ENCODE measurements at places on chromosomes 11 and 22. TPM values are rescaled to one million over a fixed set of nuclear protein-coding genes. Genes with fewer than 3 reads are reported as not detected.

- no peak for DNase-seq
Measured at GRCh38 chr11:32056438-32056837, 34.4 kb upstream of the RCN1 start.

- no peak for DNase-seq
Measured at GRCh38 chr11:33403344-33403743, 146.2 kb downstream of the HIPK3 start.

The OR10A2 gene
- not detected for total RNA-seq

DNA sequence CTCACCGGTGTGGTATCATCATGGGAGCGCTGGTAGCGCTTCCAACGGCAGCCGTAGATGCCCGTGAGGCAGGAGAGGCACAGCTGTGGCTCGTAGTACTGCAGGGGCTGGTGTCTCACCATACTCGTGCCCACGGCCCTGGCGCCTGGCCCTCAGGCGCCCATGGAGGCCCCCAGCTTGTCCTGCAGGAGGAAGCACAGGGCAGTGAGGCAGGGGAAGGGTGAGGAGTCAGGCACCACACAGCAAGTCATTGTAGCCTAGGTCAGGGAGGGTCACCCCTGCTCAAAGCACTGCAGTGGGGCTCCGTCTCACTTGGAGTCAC lies 44.6 kb upstream of the KLHL35 start:
- no peak for DNase-seq

DNA sequence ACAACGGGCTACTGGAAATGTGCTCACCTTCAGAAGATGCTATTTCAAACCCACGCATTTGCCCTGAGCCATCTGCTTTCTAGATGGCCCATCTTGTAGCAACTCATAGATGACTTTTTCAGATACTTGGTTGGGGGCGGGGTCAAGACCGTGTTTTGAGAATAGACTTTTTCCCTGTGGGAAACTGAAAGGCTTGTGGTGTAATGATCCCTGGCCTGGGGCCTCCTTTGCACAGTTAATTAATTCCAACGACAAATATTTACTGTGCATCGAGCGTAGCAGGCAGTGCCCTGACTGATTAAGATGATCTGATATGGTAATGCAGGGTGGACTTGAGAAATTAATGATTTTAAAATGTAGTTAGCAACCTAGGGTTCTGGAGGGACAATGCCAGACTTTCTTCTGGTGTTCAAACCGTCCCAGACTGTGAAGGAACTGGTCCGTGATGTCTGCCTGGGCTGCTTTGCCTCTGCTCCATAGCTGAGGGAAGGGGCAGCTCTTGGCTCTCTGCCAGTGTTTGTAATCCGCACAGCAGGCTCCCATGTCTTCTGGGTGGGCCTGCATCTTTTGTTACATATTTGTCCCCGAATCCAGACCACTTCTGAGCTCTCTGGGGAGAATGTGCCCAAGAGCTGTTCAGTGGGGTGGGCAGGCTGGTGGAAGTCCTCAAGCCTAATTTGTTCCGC lies 84.8 kb downstream of the ADAMTS15 start:
- no peak for DNase-seq

DNA sequence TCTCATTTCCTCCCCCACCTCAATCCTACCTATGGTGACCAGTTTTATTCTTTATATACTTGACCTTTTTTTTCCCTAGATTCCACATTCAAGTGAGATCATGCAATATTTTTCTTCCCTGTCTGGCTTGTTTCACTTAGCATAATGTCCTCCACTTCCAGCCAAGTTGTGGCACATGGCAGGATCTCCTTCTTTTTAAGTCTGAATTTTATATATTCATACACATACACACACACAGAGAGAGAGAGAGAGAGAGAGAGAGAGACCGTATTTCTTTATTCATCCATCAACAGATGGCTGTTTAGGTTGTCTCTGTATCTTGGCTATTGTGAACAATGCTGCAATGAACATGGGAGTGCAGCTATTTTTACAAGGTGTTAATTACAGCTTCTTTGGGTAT lies 1.4 kb downstream of the POU2AF2 start:
- no peak for DNase-seq

The MMP8 gene
- total RNA-seq: not detected

GRCh38 chr11:90722552-90723190 lies 499.8 kb upstream of the CHORDC1 start:
- no peak for DNase-seq

The TMA7B gene
- total RNA-seq: 2.5 TPM

GRCh38 chr11:26651916-26652315 lies 69.9 kb downstream of the SLC5A12 start:
- DNase-seq: no peak

The GPHA2 gene
- 0.58 TPM for total RNA-seq

GRCh38 chr22:20192293-20192971 lies 41.6 kb upstream of the CCDC188 start:
- no peak for DNase-seq

- DNase-seq: no peak
Measured at GRCh38 chr11:6365659-6366058, 24.6 kb upstream of the SMPD1 start.

The EIF4ENIF1 gene
- 48.6 TPM for total RNA-seq

The STK33 gene
- total RNA-seq: 6.2 TPM

DNA sequence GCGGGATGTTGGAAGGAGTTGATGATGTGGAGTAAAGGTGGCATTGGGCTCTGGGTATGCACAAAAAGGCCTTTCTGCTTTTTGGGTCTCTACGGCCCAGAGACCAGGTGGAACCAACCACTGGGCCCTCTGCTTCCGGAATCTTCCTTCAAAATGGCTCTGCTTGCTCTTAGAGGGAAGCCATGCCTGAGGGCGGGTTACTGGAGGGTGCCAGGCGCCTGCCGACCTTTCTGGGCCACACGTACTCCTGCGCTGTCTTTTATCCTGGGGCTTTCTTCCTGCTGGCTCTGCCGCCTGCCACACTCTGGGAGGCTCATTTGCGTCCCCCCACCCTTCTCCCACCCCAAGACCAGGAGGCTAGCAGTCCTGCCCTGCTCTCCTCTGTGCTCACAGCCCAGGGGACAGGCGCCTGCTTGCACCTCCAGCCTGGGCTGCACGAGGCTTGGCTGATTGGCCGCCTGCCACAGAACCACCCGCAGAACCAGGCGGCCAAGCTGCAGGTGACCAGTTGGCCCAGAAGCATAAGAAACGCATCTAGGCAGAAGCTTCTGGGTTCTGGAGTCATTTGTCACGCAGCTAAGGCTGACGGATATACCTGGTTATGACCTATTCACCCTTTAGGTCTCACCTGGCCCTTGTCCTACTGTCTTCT lies 536.9 kb downstream of the TBC1D22A start:
- no peak for DNase-seq

DNA sequence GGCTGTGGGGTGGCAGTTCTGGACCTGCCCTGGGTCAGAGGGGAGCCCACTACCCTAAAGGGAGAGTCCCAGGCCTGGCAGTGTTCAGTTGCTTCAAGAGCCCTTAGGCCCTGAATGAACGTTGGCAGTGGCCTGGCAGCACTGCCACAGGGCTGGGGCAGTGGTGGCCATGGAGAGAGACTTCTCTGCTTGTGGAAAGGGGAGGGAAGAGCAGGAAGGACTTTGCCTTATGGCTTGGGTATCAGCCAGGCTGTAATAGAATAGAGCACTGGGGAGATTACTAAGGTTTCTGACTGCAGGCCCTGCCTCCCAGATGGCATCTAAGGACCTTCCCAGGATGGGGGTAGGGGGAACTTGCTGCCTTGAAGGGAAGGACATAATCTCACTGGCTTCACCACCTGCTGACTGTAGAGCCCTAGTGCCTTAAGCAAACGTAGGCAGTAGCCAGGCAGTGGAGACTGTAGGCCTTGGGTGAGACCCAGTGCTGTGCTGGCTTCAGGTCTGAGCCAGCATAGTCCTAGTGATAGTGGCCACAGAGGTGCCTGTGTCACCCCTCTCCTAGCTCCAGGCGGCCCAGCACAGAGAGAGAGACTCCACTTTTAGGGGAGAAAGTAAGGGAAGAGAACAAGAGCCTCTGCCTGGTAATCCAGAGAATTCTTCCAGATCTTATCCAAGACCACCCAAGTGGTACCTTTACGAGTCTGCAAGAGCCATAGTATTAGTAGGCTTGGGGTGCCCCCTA lies 27.6 kb downstream of the PLA2G6 start:
- no peak for DNase-seq

The MISFA gene
- 1.0 TPM for total RNA-seq

DNA sequence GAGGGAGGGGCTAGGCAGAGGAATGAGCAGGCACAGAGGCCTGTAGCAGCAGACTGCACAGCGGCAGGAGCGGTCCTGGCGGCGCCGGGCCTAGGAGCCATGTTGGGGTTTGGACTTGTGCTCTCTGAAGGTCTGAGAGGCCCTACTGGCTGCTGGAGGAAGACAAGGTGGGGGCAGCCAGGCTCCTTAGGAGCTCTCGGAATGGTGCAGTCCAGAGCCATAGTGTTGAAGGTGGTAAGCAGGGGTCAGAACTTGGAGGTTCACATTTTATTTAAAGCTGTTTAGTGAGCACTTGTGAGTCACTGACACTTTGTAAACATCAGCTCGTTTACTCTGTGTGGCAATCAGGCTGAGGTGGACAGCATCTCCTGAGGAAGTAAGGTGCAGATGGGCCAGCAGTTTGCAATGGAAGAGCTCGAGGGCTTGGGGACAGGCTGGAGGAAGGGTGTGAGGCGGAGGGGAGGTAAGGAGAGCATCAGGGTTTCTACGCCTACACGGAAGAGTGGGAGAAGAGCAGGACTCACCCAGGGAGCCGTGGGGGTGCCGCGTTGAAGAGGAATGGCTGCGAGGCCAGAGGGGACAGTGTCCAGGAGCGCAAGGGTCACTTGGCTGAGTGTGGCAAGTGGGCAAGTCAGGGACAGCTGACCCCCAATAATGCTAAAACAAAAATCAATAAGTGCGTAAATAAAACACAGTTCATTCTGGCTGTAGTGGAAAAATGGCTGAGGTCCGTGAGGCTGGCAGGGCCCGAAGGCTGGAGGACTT lies 10.0 kb upstream of the TMEM191C start:
- no peak for DNase-seq

DNA sequence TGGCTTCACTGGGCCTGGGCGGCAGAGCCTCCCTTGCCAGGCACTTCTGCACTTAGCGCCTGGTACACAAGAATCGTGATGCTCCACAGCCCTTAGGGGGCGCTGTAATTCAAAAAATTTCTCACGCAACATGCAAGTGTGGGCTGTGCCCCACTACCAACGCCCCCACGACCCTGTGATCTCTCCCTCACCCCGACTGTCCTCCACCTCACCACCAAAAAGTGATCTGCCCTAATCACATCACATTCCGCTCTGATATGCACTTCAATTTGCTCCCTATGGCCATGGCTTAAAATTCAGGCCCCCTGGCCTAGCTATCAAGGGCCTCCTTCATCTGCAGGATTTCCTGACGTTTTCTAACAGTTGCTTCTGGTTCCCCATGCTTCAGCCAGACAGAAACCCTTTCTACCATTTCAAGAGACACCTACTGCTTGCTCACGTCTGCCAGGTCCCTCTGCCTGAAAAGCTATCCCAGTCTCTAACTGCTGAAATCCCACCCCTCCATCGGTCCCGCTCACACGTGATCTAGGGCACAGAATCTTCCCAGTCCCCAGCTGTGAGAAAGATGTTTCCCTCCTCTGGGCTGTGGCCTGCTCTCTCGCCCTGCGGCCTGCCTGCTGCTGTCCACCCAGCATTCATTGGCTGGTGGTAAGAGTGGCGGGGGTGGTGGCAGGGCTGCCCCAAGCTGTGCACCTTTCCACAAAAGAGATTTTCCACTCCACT lies 27.9 kb upstream of the LRRC32 start:
- no peak for DNase-seq

The MMP7 gene
- not detected for total RNA-seq

- no peak for DNase-seq
Measured at GRCh38 chr11:61378713-61379313, 13.6 kb upstream of the TMEM216 start.

- DNase-seq: no peak
Measured at GRCh38 chr11:96607864-96608558, 218.2 kb downstream of the JRKL start.

- DNase-seq: no peak
Measured at GRCh38 chr22:29442976-29443375, 4.6 kb downstream of the RFPL1 start.

- DNase-seq: no peak
Measured at GRCh38 chr22:46914916-46915894, 152.8 kb downstream of the TBC1D22A start.

The DUSP8 gene
- 5.1 TPM for total RNA-seq

The KCNJ1 gene
- not detected for total RNA-seq

The AQP11 gene
- 0.69 TPM for total RNA-seq

DNA sequence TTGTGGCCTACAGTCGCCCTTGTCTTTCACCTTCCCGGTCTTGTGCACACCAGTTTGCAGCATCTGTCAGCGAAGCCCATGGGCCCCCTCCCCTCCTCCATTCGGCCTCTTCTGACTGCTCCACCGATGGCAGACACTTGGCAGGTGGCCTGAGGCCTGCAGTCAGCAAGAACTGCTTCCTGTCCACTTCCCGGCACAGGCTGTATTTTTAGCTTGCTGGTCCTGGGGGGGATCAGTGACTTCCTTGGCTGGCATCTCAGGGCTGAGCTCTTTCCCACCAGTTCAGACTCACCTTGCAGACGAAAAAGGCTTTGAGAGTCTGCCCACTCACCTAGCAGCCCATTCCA lies 106.4 kb downstream of the SYN3 start:
- DNase-seq: no peak

DNA sequence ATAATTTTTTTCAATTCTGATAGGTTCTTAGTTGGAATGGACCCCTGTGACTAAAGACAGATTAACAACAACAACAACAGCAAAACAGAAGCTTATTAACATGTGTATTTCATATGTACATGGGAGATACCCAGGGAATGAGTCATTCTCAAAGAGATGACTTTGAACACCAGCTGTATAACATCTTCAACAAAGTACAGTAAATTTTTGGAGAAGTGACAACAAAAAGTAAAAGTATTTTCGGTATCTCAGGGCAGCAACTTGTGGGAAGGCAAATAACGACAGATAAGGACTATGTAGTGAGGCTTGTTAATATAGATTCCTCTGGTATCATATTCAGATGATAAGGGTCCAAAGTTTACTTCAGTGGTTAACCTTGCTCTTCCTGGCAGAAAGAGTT lies 573.4 kb upstream of the RAG2 start:
- no peak for DNase-seq

DNA sequence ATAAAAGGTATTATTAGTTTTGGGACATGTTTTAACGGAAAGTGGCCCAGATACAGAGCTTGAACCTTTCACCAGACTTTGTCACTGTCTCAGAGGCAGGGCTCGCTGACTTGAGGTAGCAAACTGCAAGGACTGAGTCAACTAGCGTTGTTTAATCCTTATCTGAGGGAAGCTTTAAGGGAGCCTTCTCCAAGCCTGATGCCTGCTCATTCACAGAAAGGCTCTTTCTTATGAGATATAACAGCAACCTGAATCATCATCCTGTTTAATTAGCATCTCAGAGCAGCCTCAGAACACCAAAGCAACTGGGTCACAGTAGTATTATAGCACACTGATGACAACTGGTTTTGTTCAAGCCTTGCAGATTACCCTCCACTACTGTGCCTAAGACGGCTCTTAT lies 54.2 kb upstream of the CYP2D6 start:
- peak; percentile 31 for DNase-seq

DNA sequence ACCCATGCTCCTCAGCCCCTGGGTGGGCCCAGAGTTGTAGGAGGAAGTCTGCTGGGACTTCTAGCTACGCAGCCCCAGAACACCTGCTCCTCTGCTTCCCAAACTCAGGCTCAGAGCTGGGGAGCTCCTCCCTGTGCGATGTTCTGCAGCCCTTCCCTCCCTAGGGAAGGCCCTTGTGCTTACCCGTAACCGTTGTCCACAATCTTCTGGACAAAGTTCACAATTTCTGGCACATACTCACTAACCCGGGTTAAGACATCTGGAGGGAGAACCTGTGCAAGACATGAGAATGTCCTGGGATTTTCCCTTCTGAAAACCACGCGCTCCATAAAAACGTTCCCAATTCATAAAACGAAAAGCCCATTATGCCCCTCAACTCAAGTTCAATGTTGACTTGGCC lies 28.4 kb downstream of the CARS1 start:
- DNase-seq: no peak
